RWPE1 (cell line): ENCODE measurements at places on chromosomes 12 and 14.

GRCh38 chr12:105995961-105996431, 142.8 kb downstream of the NUAK1 start:
- DNase-seq, result no peak

DNA sequence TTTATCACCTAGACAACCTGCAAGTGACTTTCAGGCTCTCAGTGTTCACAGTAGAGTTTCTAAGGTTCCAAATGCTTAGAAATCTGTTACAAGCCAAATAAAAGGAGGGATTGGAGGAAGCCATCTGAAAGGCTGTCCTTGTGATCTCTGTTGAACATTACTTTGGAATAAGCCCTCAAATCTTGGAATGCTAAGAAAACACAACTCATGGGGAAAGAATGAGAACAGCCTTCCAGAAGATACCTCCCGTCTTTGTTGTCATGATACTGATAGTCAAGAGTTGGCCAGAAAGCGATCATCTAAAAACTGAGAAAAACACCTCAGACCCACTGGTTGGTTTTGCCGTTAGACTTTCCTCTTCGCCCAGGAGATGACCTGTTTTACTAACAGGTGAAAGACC, 44.4 kb upstream of the KCNK13 start:
- no peak for DNase-seq

DNA sequence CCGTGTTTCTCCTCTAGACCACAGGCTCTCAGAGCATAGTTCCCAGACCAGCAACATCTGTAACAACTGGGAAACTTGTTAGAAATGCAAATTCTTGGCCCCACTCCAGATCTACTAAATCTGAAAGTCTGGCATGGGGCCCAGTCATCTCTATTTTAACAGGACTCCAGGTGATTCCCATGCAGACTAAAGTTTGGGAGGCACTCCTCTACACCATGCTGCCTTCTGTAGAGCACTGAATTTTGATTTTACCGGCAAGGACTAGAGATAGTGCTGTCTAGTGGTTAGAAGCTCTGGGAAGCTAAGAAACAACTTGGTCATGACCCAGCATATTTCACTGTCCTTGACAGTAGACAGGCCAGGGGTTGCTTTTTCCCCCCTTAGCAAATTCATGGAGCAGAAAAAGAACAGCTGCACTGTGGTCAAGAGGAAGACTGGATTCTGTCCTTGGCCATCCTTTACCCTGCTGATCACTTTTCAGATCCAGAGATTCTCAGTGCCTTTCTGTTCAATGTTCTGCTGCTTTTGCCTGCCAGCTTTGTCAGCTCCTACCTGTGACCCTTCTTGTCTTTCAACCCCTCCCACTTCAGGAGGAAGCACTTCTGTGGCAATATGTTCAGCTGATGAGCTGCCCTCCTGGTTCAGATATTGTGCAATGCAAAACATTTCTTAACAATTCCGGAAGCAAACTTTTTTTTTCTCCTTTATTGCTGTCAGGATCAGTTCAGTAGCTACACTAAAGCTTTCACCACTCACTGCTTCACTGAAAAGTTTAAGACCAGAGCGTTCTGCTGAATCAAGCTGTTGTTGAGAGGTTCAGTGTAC, 133.8 kb upstream of the NUDT4 start:
- DNase-seq, result peak; percentile 56

GRCh38 chr14:65226824-65227604, 124.7 kb upstream of the MAX start:
- no peak for DNase-seq

DNA sequence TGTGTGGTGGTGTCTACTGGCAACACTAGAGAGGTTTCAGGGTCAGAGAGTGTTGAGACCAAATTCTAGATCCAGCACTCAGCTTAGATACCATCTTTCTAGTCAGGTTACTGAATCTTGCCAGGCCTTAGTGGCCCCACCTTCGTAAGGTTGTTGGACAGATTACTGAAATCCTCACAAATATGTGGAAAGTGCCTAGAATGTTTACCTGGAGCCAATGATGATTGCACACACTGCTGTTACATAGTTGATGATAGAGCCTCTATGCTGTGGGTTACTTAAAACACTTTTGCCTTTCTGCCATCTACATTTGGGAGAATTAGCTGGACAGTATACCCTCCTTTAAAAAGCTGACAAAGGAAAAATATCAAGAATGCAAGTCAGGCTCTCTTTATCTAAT, 33.2 kb downstream of the SRGAP1 start:
- no peak for DNase-seq

- peak; percentile 57 for DNase-seq
Measured at GRCh38 chr12:116924558-116925453, 14.1 kb downstream of the FBXW8 start.

DNA sequence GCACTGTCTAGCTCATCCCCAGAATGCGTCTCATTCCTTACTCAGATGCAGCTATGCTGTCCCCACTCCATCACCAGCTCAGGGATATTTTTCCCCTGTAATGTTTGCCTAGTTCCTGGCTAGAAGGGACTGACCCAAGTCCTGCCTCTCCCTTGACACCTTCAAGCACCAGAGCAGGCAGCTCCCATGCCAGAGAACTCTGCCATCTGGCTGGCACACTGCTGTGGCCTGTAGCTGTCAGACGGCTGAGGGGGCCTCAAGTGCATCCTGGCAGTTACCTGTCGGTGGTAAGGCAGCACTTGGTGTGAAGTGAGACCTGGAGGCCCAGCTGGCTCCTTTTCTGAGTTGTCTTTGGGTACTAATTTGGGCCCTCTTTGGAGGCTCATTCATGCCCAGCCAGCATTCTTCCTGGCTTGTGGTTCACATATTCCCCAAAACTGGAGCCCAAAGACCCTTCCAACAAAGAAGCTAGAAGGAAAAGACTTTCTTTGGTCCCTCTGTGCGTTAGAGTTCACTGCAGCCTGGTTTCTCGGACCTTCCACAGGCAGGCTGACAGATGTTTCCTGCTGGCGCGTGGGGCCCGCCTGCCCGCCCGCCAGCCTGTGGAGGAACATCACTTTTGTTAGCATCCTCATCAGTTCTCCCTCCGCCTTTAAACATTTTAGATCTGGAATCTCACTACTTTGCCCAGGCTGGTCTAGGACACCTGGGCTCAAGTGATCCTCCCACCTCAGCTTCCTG, 33.0 kb downstream of the RNF34 start:
- no peak for DNase-seq

DNA sequence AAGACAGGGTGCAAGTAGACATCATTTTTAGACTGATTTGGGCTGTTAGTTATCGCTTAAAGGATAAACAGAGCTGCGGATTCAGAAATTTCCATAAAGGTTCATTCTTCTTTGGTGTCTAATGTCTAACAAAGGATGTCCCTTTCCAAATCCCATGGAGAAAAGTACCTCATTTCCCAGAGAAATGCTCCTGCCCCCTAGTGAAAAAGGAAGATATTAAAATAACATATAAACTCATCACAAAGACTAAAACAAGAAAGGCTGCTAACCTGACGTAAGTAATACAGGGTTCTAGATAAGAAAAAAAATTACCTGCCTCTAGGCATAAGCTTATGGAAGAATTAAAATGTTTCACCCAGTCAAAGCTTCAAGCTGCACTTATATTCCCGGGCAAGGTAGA, 22.8 kb downstream of the ARMH4 start:
- no peak for DNase-seq

GRCh38 chr12:14213542-14213941, 151.9 kb upstream of the ATF7IP start:
- no peak for DNase-seq

DNA sequence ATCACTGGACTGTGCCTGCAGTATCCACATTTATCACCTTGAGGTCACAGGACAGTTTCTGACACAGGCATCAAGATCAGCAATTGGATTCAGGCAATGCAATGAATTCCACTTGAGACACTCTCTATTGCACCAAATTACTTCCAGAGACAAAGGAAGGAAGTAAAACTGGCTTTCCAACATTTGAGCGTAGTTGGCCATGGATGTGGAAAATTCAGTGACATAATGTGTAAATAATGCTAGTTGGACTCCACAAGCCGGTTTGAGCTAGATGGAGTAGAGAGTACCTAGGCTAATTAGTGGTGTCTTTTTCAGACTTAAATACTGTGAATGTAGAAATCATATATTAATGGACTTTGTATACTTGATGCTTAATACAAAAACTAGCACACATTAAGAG, 168.3 kb upstream of the SYT1 start:
- no peak for DNase-seq

- no peak for DNase-seq
Measured at GRCh38 chr12:132033627-132034026, 83.9 kb downstream of the EP400 start.

DNA sequence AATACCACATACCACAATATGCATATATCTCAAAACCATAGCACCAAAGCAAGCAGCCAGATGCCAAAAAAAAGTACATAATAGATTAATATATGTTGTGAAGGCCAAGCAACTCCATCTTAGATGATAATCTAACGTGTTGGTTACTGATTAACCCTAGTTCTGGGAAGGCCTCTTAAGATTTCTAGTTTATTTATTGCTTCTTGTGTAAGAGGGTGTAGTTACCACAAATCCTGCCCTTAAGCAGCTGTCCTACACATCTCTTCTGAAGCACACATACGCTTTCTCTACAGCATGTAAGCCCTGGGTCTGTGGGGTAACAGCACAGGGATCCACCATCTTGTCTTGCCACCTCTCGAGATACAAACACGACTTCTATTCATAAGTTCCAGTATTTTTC, 236.8 kb upstream of the AVPR1A start:
- no peak for DNase-seq

DNA sequence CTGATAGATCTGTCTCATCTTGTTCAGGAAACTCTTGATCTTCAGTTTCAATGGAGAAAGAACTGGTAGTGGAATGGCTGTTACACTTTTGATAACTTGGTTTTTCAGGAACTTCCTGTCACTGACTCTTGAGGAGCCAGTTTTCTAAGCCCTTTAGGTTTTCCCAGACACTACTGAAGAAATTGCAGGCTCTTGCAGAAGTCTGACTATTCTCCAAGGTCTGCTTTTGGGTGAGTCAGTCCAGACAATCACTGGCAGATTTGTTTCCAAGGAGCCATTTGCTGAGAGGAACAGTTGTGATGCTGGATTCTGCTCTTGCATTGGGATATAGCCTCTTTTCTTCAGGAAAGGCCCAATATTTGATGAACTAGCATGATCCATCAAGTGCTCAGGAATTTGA, 468.0 kb downstream of the FUT8 start:
- no peak for DNase-seq

DNA sequence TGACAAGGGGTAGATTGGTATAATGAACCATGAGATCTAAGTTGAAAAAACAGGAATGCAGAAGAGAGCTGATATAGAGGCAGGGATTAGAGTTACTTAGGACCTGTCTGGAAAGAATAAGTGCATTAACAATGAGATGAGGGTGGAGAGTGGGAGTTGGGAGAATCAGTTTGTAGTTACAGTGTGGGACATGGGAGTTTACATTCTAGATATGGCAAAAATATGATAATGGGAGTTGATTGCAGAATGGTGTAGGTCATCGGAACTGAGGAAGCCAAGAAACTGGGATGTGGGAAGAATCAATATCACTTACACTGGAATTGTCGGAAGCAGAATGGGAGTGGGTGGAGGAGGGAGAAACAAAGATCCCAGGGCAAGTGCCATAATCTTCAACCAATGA, 301.1 kb upstream of the NPAS3 start:
- no peak for DNase-seq

- DNase-seq, result no peak
Measured at GRCh38 chr12:87952850-87953249, 76.4 kb downstream of the C12orf50 start.

- DNase-seq, result no peak
Measured at GRCh38 chr14:104362761-104363605, 216.6 kb upstream of the C14orf180 start.

DNA sequence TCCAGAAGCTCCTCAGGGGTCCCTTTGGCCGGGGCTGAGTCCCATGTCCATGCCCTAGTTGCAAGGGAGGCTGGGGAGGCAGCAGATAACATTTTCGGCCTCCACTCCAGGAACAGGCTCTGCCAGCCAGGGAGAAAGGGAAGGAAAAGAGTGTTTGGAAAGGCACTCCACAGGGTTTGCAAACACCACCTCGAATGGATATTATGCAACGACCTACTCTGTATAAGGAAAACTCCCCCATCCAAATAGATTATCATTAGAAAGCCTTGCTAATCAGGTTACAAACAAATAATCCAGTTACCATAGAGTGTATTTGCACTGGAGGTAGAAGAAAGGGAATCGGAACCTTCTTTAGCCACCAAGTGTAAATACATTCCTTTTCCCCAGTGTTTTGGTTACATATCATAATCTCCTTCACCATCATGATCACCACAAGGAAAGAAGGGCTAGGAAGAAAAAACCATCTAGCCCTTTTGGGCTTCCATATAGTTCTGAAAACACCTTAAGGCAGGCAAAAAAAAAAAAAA, 40.4 kb downstream of the TMCC3 start:
- DNase-seq, result no peak

DNA sequence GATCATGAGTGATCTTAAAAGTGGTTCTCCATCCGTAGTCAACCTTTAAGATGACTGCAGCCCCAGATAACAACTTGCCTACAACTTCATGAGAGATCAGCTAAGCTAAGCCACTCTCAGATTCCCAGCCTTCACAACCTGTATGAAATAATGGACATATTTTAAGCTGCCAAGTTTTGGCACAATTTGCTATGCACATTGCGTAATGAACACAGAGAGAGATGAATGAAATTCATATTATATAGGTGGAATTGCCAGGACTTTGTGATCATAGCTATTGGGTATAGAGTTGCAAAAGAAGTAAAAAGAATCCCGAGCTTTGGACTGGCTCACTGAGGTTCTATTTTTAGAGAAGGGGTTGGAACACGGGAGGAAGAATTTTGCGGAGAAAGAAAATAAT, 59.1 kb upstream of the EGLN3 start:
- no peak for DNase-seq

DNA sequence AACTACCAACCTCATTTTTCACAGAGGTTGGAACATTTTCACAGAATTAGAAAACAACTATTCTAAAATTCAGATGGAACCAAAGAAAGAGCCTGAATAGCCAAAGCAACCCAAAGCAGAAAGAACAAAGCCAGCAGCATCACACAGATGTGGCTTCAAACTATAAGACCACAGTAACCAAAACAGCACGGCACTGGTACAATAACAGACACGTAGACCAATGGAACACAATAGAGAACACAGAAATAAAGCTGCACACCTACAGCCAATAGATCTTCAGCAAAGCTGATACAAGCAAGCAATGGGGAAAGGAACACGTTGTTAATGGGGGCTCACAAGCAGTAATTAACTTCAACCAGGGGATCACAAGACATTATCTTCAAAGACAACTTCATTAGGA, 87.8 kb upstream of the FERMT2 start:
- no peak for DNase-seq

DNA sequence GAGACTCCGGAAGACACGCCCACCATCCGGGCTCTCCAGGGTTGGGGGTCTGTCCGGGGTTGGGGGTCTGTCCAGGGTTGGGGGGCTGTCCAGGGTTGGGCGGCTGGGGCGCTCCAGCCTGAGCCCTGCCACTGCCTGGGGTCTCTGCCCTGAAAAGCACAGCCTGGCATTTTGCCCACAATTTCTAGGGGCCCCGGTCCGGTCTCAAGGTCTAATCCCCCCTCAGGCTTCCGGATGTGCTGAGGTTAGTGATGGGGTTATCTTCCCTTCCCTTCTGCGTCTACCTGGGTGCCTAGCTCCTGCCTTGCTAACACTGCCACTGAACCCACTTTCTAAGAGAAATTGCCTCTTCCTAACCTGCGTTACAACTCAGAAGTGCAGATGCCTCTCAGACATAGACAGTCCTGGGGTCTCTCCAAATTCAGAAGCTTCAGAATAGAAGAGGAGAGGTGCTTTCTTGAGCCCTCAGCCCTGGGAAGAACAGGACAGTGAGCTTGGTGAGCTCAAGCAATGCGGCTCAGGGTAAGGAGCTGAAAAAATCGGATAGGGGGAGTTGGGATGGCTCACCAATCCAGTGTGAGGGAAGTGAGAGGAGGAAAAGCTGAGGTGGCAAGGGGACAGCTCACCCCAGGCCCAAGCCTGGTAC, 5.7 kb downstream of the LHX5 start:
- no peak for DNase-seq
